ENCODE measurements at places on chromosomes 13 and 19. TPM values are rescaled to one million over a fixed set of nuclear protein-coding genes. Genes with fewer than 3 reads are reported as not detected.
A peak's percentile ranks its signal among the peaks of the same experiment; 100 is the strongest.

GRCh38 chr13:51818781-51819511 is 15.0 kb upstream of the DHRS12 start:
- DNase-seq: no peak

DNA sequence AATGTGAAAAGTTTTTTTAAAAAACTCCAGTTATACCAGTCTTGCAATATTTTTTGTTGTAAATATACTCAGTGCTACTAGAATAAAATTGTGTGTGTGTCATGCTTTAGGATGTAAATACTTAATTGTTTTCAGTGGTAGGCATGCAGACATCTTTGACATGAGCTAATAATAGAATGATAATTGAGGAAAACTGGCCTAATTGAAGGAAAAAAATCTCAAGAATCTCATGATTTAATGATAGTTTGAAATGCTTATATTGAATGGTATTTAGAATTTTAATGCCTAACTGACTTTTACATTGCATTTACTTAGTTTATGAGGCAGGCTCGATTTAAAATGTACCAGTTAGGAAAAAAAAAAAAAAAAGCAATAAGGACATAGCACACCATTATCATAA is 3.2 kb upstream of the MAB21L1 start:
- no peak for DNase-seq

- DNase-seq: no peak
Observed at GRCh38 chr19:58558066-58558622, at the start of gene UBE2M. Gene UBE2M, minus strand, starts transcription at chr19:58558611. Its CDS starts 230 bp downstream, at chr19:58558381.

DNA sequence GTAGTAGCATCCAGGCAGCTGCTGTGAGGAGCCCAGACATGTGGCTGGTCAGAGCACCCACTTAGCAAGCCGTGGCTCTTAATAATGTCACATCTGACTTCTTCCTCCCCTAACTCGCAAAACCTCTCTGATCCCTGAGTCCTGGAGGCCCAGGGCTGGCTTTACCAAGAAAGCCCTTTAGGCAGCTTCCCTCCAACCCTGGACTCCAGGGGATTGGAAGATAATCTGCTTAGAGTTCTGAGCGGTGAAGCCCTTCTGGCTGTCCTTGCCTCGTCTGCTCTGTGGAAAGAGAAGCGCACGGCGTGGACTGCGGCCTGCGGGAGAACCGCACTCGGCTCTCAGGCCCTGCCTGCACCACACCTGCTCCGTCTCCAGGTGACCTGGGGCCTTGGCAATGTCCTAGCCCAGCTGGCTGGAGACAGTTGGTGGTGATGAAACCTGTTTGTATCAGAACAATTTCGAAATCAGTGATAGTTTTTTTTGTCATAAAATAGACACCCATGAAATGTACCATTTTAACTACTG is 64.5 kb upstream of the MCF2L start:
- DNase-seq: no peak

DNA sequence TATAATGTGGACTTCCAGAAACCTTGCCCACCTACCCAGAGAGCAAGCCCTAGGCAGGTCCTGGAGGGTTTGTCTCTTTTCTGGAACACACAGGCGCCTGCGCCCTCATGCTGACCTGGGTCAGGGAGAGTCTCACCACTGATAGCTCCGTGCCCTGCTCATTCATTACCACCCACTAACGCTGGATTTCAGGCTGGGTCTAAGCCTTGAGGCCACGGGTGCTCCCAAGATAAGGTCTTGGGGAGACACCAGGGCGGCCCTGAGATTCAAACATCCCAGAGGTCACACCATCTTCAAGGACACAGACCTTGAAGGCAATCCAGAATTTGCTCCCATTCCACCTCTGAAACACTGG is 5.1 kb downstream of the S1PR2 start:
- DNase-seq: no peak

DNA sequence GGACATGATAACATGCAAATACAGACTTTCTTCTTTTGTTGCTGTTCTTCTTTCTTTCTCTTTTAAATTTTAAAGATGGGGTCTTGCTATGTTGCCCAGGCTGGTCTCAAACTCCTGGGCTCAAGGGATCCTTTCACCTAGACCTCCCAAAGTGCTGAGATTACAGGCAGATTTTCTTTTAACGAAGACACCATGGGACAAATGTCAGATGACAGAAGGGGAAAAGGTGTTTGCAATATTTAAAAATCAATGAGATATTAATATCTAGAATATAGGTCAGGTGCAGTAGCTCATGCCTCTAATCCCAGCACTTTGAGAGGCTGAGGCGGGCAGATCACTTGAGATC is 3.7 kb upstream of the RYR1 start:
- no peak for DNase-seq

Gene TMPRSS9
- 0.20 TPM for total RNA-seq

- DNase-seq: no peak
Observed at GRCh38 chr13:25874064-25874737, 177.6 kb downstream of the SHISA2 start.

Gene FZR1
- 22.7 TPM for total RNA-seq

GRCh38 chr13:24264976-24265375 is 44.4 kb upstream of the C1QTNF9 start:
- no peak for DNase-seq

- no peak for DNase-seq
Observed at GRCh38 chr19:5961969-5962945, 15.7 kb downstream of the RANBP3 start.

DNA sequence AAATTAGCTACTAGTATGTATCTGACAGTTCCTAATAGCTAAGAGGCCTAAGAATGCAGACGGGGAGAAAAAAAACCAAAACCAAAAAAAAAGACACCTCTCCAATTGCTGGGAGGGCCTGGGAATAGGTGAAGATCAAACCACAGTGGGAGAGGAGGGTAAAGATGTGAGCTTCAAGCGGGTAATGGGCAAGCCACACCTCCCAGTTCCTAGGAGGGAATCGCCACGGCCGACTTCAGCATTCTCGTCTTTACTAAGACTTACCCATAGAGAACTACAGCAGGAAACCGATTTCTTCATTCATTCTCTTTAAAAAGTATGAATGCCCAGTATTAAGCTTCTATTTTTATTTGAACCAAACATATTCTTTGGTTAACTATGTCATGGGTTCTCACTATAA is 5.6 kb upstream of the EEF1AKMT1 start:
- DNase-seq: no peak

DNA sequence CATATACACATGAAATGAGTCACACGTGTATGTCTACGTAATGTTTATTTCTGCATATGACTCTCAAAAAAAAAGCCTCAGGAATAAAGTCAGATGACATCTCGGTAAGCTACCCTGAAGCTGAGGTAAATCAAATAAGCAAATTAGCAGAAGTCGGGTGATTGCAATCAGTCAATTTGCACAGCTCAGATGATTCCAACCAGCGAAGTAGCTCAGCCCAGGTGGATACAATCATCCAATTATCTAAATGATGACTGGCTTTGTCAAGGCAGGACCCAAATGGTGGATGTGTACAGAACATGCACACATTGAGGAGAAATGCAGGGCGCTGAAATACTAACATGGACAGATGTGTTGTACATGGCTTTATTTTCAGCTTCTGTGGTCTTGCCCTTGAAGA is 148.5 kb downstream of the ZNF486 start:
- DNase-seq: no peak

Gene KASH5
- total RNA-seq: not detected

Gene ZNF681
- total RNA-seq: 3.6 TPM

Gene CCDC169
- total RNA-seq: 1.6 TPM

DNA sequence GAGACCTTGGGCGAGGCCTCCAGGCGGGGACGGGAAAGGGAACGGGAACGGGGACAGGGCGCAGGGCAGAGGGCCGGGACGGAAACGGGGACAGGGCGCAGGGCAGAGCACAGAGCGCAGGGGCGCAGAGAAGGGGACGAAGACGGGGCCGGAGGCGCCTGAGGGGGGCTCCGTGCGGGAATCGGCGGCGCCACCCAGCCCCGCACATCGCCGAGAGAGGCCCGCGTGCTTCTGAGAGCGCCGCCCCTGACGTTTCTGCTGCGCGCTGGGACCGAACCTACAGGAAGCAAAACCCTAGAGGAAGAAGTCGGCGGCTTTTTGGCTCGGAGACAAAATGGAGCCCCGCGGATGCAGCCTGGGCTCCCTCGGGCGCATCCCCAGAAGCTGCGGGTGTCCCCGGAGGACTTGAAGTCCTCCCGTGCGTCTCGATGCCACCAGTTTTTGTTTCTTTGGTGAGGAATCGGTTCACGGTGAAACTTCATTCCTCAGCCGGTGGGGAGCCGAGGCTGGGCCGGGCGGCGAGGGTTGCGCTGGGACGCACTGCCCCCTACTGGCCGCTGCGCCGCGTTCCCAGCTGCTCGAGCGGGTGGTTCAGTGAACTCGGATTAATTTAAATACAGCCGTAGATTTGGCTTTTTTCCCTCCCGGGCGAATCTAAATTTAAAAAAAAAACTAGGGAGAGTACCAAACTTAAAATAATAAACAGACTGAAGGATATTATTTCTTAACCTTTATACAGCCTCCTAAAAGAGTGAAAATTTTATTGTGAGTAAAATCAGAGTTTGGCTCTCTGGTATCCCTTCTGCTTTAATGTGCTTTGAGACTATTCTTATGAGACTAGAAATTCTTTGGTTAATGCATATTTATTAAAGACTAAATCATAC is 350.0 kb upstream of the ARGLU1 start:
- peak; percentile 78 for DNase-seq

- DNase-seq: no peak
Observed at GRCh38 chr19:4521170-4521887, 3.0 kb upstream of the PLIN4 start.

Gene ERVV-1
- not detected for total RNA-seq

Gene SBK3
- total RNA-seq: not detected

DNA sequence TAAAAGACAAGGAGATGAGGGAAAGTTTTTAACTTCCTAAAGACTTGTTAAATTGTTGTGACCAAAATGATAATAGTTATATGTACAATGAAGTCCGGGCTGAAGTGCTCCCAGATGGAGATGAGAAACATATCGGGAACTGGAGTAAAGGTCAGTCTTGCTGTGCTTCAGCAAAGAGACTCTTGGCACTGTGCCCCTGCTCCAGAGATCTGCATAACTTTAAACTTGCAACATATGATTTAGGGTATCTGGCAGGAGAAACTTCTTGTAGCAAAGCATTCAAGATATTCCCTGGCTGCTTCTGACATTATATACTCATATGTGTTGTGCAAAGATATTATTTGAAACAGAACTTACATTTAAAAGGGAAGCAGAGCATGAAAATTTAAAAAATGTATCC is 786.6 kb upstream of the SLITRK6 start:
- DNase-seq: peak; percentile 98

DNA sequence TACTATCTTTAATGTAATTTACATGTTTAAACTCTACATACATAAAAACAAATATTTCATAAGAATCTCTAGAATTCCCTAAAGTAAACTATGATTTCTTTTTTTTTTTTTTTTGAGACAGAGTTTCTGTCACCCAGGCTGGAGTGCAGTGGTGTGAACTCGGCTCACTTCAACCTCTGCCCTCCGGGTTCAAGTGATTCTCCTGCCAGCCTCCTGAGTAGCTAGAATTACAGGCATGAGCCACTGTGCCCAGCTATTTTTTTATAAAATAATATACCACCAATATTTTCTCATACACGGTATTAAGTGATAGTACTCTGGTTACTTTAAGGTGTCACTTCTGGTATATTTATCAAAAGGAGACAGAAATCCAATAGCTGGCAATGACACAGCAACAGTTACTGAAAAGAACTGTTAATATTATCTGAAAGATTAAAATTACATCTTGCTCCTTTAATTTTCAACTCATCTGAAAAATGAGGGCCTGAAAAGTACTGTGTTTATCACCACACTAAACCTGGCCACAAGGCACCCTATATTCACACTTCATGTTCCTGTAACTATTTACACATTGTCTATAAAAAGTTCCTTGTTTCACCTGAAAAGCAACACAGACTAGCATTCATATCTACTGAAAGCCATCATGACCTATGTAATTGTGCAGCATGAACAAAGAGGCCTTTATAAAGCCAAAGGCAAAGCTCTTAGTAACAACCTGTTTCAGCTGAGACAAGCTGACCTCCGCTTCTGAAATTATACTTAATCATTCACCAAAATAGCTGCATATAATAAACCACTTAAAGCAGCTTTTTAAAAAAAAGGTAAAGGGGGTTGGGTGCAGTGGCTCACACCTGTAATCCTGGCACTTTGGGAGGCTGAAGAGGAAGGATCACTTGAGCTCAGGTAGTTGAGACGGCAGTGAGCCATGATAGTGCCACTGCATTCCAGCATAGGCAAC is 106.1 kb downstream of the SLC25A15 start:
- no peak for DNase-seq

Measured in skin of body (tissue), 3 donors.